ENCODE measurements at places on chromosomes 4 and X.

- no peak for DNase-seq
Measured at GRCh38 chrX:1400742-1401471, 9.0 kb upstream of the SLC25A6 start.

DNA sequence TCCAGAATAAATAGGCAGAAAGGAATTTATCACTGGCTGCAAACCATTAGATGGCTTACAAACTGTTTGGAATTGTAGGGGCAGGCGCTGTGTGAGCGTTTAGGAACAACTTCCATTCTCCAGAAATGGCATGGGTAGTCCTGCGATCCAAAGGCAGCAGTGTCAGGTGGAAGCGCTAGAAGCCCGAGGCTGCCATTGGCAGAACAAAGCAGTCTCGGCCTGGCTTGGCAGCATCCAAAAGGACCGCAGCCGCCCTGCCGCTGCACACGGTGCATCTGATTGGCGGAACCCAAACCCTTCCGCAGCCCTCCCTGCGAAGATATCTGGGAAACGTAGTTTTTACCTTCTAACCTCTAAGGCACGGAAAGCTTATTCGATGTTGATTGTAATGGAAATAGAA, 23.6 kb upstream of the YTHDC1 start:
- peak; percentile 41 for DNase-seq

DNA sequence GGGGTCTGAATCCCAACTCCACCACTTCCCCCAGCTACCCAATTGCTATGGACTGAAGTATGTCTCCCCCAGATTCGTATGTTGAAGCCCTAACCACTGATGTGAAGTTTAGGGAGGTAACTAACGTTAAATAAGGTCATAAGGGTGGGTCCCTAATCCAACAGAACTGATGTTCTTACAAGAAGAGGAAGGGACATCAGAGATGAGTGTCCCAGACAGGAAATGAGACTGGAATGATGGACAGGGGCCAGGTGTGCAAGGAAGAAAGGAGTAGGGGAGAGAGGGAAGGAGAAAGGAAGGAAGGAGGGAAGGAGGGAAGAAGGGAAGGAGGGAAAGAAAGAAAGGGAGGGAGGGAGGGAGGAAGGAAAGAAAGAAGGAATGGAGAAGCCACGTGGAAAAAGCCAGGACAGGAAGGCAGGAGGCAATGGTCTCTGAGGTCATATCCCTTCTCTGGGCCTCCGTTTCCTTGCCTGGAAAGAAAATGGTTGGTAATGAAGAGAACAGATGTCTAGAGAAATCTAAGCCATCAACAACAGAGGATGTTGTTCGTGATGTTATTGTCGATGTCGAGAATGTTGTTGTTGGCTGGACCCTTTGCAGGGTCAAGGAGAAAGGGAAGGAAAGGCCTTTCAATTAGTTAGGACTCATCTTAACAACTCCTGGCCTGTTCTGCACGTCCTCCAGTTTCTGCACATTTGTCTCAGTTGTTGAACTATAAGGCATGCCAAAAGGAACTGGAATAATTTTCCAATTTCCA, 59.0 kb upstream of the FGFBP2 start:
- no peak for DNase-seq

DNA sequence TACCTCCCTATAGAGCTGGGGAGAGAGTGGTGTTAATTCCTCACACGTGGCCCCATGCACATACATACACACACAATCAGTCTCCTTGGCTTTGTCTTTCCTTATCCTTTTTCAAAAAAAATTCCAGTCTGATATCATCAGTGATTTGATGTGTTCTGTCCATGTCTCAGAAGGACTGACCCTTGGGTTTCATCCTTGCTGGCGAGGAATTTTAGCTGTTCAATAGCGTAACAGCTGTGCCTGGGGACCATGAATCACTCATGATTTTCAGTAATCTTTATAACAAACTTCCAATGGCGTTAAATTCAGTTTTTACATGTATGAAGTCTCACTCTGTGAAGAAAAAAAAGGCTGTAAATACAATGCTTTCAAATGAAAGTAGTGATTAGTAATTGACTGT, 204.6 kb downstream of the RBMX2 start:
- no peak for DNase-seq

- DNase-seq, result no peak
Measured at GRCh38 chr4:8773124-8773931, 98.3 kb downstream of the HMX1 start.
